ENCODE measurements at places on chromosomes 12 and 14.

GRCh38 chr12:110565894-110566871 is 16.9 kb downstream of the PPTC7 start:
- no peak for DNase-seq

DNA sequence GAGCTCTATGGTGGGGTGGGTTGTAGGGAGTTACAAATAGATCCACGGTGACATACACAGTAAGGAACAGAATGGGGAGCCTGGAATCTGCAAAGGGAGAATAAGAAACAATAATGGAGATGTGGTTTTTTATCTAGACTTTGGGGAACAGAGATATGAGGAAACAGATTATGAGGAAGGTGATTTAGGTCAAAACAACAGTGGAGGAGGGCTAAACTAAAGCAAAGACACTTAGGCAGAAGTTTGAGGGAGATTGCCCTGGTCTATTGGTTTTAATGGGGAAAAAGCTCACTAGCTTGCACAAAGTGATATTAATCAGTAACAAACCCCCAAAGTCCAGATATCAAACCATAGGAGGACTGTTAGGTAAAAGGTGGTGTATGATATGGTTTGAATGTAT is 144.5 kb upstream of the DYRK2 start:
- DNase-seq = no peak

- peak; percentile 33 for DNase-seq
Measured at GRCh38 chr12:110688446-110689280, at the start of gene HVCN1. HVCN1 (minus strand) TSS chr12:110689115; CDS start chr12:110683245, 5,870 bp downstream.

DNA sequence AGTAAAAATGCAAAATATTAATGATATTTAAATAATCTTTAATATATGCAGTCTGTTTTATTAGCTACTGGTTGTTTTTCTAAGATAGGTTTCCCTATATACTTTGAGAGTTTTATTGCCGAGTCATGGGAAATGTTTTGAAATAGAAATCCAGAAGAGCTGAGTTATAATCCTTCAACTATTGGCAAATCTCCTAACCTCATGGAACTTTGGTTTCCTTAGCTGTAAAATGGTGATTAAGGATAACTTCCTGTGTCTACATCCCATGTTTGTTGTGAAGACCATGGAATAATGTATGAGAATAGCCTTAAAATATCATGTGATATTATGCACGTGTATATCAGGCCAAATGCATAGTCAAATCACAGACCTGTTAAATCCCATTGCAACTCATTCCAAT is 51.0 kb downstream of the UNC79 start:
- DNase-seq = no peak

GRCh38 chr12:124695861-124696260 is 128.4 kb upstream of the NCOR2 start:
- no peak for DNase-seq

All from dermis microvascular lymphatic vessel endothelial cell (primary cell).